COR-L47 (cell line): ENCODE measurements at places on chromosomes 4 and X.
A peak's percentile ranks its signal among the peaks of the same experiment; 100 is the strongest.

DNA sequence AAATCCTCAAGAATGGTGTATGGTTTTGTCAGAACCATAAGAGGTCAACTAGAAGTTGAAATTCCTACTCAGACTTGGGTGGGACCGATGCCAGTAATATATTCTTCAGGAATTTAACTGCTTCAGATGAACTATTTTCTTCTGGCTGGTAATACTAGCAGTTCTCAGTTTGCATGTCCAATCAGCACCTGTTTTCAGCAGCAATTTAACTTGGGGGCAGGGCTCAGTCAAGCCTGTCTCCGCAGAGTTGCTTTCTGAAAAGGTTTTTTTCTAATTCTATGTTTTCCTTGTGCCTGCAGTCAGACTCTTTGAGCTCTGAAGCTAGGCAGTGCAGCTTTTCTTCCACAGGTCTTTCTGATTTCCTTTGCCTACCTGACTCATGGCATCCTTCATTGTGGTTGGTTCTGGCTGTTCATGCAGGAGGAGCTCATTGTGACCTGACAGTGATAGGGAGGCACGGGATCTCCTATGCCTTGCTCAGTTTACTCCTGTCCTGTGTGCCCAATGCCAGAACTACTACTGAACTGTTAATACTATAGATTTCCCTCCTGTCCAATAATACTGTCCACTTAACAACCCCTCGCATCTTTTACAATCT, 17.3 kb upstream of the FMR1 start:
- no peak for DNase-seq

DNA sequence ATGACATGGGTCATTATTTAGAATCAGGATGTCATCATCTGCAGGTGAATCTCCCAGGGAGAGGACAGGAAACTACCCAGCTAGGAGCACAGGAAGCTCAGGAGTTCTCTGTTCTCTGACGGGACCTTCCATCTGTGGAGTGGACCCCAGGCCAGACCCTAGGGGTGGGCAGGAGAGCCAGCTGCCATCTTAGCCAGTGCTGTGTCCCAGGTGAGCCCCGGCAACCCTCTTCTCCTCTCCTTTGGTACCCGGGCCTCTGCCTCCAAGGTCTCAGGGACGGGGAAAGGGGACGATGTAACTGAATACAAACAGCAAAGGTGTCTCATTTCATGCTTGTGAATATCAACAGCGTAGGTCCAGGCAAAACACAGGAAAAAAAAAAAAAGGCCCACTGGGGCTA, 48.5 kb downstream of the C4orf50 start:
- no peak for DNase-seq

DNA sequence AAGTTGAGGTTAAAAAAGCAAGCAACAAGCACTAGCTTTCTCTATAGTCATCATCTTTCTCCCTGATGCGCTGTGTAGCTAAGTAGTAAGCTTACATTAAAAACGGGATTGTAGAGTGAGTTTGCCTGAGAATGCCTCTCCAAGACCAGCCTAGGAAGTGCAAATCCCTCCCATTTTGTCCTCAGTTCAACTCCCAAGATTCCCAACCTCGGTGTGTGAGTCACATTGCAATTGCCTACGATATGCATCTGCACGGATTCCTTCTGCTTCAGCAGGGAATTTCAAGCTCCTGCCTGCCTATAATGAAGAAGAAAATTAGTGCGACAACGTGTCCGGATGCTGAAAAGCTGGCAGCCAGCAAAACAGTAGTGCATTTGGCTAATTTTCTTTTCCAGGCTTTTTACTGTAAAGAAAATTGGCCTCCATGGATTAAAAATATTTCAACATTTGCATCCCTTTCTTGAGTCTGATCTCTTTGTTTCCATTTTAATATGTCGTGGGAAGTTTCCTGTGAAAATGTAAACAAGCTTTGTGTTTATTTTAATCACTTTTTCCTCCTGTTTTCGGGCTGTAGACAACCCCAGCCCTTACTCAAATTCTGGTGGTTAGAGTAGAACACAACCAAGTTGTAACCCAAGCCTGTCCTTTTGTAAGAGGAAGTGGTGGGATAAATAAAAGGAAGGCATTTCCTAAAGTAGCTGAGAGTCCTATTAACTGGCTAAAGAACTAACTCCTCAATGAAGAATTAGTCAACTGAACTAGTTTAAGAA, 58.4 kb upstream of the TET2 start:
- no peak for DNase-seq

- DNase-seq: no peak
Measured at GRCh38 chr4:181958446-181958845, 284.8 kb upstream of the TENM3 start.

GRCh38 chr4:75662626-75663025, 10.6 kb downstream of the G3BP2 start:
- no peak for DNase-seq

DNA sequence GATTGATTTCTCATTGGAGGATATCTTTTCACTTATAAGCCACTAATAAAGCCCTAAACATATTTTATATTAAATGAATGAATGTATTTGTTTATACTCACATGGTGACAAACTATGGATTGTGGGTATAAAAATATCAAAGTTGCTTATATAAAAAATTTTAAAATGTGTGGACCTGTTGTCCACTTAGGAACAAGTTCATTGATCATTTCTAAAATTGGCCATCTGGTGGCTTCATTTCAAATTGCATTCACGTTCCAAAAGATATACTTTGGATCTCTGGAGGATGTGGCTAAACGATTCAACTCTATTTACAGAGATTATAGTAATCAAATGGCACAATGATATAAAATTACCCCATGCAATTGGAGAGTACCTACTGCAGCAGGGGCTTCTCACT, 32.5 kb downstream of the FSTL5 start:
- no peak for DNase-seq

DNA sequence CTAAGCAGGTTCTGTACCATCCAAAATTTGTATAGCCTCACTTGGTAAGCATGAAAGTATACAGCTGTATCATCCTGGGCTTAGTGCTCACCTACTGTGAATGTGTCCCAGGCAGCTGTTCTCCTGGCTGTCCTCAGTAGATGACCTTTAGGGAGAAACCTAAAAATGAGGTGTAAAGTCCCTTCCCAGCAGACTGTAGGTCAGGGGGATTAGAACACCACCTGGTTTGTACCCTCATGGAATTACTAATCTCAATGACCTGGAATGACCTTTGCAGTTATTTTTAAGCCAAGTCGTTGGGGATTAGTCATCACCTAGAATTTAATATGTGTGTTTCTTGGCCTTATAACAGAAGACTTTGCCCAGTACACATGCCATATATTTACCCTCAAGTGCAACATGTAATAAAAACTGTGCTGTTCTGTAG, 39.1 kb upstream of the MBTPS2 start:
- no peak for DNase-seq

GRCh38 chr4:71300964-71301363, 37.9 kb upstream of the SLC4A4 start:
- DNase-seq: peak; percentile 4

DNA sequence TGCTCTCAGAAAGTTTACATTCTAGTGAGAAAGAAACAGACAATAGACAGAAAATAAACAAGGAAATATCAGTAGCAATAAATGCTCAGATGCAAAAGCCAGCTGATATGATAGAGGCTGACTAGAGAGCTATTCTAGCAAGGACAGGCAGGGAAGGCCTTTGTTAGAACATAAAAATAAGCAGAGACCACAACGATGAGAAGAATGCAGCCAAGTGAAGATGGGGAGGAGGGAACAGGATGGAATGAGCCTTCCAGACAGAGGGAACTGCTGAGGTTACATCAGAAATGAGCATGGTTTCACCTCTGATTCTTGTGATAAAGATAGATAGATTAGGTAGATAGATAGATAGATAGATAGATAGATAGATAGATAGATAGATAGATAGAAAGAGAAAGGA, 7.6 kb upstream of the SOWAHB start:
- no peak for DNase-seq

DNA sequence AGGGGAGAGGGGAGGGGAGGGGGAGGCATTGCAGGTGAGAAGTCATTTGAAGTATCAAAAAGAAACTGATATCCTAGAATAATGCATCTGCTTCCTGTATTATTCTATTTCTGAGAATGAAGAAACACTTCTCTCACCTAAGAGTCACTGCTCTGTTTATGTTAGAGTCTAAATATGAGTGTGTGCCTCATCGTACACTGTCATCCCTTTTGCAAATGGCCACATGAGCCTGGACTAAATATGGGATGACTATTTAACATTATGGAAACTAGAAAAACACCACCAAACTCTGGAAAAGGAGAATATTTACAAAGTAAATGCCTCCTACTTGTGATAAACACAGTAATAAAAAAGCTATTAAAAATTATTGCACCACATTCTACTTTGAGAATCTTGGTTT, 146.4 kb upstream of the NOCT start:
- no peak for DNase-seq

GRCh38 chr4:2832309-2832980, 11.2 kb upstream of the ADD1 start:
- no peak for DNase-seq

DNA sequence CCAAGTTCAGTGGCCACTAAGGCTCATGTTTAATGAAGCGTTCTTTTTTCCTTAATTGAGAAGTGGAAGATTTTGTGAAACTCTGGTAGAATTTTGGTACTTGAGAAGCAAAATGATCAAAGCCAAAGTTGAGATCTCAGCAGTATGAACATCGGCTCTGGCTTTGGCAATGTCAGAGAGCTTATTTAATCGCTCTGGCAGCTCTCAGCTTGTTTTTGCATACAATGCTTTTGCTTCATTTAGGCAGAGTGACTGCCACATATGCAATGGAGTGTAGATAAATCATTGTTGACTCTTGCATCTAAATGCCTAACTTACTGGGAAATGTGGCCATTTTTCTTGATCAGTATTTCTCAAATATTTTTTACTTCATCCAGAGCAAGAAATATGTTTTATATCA, 135.7 kb downstream of the AASDH start:
- DNase-seq: no peak

- no peak for DNase-seq
Measured at GRCh38 chrX:144798972-144799371, 448.3 kb upstream of the SPANXN1 start.

- no peak for DNase-seq
Measured at GRCh38 chr4:2787230-2788100, 5.4 kb upstream of the SH3BP2 start.

DNA sequence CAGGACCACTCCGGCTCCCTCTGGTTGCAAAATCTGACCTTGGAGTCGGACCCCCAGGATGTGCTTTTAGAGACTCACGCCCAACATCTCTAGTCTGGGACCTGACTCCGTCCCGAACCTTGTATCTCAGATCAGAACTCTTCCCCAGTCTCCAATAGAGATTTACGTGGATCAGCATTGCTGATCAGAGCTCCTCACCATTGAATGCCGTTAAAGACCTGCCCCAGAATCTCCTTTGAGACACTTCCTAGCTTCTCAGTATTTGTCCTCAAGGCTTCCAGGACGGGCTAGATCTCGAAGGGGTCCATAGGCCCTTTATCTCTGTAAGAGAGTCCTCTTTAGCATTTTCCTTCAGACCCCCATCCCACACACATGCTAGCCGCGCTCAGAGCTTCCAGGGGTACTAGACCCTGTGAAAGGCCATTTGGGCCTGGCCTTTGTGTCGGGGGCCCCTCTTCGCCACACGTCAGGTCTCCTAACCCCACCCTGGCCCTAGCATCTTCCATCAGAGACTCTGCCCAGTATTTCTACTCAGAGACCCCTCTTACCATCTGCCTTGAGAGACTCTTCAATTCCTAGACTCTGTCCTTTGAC, 662 bp downstream of the UBA1 start:
- no peak for DNase-seq

GRCh38 chr4:176186067-176186466, 9.3 kb downstream of the SPATA4 start:
- no peak for DNase-seq

GRCh38 chr4:184012937-184013336, 107.8 kb downstream of the STOX2 start:
- DNase-seq: no peak

- no peak for DNase-seq
Measured at GRCh38 chrX:34810916-34811315, 131.7 kb upstream of the FAM47B start.

DNA sequence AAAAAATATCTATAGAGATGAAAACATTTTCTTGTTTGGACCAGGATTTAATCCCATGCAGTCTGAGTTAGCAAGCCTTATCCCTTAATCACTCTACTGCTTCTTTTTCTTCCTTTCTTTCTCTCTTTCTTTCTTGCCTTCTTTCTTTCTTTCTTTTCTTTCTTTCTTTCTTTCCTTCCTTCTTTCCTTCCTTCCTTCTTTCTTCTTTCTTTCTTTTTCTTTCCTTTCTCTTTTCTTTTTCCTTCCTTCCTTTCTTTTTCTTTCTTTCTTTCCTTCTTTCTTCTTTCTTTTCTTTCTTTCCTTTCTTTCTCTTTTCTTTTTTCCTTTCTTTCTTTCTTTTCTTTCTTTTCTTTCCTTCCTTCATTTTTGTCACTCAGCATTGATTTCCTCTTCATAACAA, 434.6 kb downstream of the FAT4 start:
- DNase-seq: no peak

- no peak for DNase-seq
Measured at GRCh38 chrX:23365541-23365940, 30.9 kb downstream of the PTCHD1 start.

DNA sequence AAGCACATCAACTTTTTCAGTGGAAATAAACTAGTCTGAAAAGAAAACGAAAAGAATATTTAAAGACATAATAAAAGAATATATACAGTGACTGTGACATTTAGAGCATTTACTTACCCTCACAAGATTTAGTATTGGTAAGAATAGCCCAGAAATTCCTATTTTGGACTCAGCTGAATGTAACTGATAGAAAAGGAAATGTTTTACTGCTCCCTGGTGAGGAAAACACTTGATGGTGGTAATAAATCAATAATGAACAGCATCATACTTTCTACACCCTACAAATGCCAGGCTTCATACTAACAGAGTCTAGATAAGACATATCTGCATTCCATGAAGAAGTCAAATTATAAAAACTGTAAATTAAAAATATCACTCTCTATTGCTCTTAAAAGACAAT, 753.5 kb upstream of the PCDH10 start:
- DNase-seq: no peak

DNA sequence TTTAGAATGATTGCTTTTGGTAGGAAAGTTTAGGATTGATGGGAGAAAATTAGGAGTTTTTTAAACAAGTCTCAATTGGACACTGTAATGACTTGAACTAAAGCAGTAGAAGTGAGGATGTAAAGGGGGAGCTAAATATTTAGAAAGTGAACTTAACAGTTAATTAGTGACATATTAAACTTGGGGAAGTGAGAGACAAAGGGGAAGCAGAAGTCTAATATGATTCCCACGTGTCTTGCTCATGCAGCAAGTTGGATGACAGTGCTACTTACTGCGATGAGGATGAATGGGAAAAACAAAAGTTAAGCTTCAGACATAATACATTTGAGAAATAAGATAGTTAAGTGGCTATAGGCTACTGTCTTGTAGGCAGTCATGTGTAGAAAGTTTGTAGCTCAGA, 110.4 kb downstream of the RPA4 start:
- no peak for DNase-seq

GRCh38 chr4:137700751-137701150, 168.5 kb upstream of the PCDH18 start:
- no peak for DNase-seq

GRCh38 chr4:5101571-5101970, 50.3 kb downstream of the STK32B start:
- DNase-seq: no peak

- DNase-seq: peak; percentile 39
Measured at GRCh38 chr4:184473499-184474262, 669 bp downstream of the IRF2 start.

GRCh38 chr4:7024336-7024890, 18.8 kb upstream of the TADA2B start:
- DNase-seq: no peak
